CD8-positive, alpha-beta memory T cell (primary cell): ENCODE measurements at places on chromosomes 1 and 21.
A peak's percentile ranks its signal among the peaks of the same experiment; 100 is the strongest.

DNA sequence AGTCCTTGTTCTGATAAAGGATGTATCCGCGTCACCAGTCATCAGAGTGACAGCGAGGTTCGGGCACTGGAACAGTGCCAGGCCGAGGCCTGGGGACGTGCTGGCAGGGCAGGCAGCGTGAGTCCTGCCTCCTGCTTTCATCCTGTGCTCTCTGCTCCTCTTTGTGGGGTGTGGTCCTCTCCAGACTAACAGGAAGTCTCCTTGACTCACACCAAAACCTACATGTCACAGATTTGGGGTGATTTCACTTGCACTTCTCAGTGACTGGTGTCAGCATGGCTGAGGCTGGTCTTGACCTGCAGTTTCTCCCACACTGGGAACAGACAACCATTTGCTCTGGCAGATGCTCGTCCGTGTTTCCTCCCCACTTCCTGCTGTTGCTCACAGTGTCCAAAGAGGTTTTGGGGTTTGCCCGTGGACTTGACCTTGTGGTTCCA is 8.8 kb upstream of the NLRP3 start:
- DNase-seq = peak; percentile 45

- DNase-seq = no peak
These were observed 5.2 kb upstream of the BACH1 start for GRCh38 chr21:29293495-29293894.

DNA sequence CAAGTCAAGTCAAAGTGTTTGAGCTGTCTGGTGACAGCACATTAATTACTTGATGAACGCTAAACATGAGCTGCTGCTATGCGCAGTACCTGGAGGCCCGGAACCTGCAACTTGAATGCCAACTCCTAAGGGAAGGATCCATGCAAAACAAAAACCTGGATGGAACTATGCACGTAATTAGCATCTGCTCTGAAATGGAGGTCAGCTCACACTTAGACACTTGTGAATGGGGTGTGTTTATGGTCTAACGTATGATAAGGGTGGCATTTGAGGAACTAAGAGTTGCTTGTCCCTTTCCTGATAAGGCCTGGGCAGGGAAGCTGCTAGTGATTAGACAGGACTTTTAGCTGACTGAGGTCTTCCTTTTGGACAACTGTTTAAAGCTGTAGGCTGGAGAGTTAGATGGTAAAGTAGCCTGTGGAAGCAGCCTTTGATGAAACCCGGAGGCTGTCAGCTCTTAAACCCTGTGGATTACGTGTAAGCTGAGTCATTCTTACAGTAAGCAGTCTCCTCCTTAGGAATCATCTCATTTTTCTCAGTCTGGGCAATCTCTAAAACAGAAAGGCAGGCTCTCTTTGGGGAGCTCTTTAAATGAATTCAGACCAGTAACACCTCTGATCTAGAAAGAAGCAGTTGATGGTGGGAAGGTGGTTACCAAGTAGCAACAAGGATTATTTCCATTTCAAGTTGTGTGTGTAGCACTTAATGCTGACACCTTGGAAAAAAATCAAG is 6.8 kb downstream of the TENT5C start:
- DNase-seq = no peak

DNA sequence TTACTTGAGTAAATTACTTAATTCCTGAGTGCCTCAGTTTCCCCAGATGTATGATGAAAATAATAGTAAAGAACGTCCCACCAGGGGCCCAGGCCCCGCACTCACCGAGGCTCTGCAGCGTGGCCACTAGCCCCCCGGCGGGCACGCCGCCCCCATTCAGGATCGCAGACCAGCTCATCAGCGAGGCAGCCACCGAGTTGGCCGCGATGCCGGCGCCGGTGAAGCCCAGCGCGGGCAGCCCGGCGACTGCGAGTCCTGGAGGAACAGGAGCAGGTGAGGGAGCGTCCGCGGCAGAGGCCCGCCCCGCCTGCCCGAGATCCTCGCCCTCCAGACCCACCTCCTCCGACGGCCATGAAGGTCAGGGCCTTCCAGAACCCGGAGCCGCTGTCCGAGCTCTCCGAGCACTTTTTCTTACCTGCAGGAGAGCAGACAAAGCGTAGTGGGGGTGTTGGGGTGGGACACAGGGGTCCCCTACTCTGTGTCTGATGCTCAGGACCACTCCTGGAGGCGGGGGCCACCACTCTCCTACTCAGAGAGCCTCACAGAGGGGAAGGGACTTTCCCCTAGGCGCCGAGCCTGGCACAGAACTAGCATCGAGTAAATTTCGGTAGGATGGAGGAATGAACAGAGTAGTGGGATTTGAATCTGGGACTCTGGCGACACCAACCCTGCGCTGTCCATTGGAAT is 3.7 kb downstream of the IFI6 start:
- DNase-seq = no peak

DNA sequence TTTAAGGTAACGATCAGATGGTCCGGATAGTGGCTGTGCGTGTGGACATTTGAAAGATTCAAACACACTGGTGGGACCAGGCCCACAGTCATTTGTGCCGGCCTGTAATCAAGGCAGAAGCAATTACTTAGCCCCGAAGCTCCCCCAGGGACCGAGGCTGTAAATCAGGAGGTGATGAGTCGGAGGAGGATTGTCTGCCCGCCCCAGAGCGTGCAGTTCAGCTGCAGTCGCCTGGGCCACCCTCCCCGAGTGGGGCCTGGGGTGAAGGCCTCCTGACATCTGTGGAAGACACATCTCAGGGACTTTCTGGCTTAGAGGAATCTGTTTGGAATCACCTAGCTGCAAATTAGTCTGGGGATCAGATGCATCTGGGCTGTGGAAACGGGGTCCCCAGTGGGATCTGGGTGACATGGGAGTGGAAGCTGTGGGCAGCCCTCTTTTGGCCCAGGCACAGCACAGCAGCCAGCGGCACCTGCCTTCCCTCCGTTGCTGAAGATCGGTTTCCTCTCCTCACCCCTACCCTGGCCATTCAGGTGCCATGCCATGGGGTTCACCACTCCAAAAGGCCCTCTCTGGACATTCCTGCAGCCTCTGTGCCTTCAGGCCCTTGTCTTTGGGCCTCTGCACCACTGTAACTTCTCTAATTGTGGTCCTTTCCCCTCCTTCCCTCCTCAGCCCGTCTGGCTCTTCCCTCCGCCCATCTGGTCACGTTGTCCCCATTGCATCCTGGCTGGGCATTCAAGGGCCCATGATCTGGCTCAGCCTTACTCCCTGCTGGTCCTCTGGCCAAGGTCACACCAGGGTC is 25.7 kb downstream of the LHX4 start:
- no peak for DNase-seq

DNA sequence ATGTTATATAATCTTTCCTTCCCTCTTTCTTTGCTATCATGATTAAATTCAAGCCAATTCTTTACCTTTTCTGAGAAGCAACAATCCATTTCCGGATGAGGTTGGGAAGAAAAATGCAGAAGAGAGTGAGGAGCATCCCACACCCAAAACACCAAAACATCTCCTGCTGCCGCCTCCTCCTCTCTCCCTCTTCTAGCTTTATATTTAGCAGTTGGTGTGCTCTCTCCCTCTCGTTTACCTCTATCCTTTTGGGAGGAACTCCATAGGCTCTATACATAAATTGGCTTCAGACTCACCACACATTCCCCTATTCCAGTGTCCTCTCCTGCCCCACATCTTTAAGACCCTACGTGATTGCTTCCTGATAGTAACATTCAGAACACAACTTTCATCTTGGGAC is 332.2 kb upstream of the PLXNA2 start:
- no peak for DNase-seq

GRCh38 chr1:240928265-240928664 is 316.3 kb upstream of the GREM2 start:
- DNase-seq = no peak

GRCh38 chr1:3868464-3869006 is 11.3 kb downstream of the DFFB start:
- DNase-seq = no peak

GRCh38 chr1:89502895-89503294 is 21.7 kb upstream of the LRRC8B start:
- no peak for DNase-seq

- peak; percentile 43 for DNase-seq
These were observed 26.2 kb upstream of the PTPRC start for GRCh38 chr1:198612471-198613260.

DNA sequence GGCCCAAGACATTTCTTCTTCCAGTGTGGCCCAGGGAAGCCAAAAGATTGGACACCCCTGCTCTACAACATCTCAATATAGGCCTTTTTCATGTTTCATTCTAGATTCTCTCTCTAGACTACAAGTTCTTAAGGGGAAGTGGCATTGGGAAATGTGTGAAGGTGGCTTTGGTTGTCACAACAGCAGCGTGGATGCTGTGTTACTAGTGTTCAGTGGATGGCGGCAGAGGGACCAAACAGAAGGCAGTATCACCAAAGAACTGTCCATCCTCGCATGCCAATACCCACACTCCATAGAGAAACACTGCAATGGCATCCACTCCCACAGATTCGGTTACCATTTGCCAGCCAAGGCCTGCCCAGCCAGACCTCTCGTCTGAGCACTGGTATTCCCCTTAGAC is 24.3 kb upstream of the IFNAR2 start:
- peak; percentile 12 for DNase-seq

GRCh38 chr1:65054481-65054880 is 88.1 kb upstream of the JAK1 start:
- no peak for DNase-seq

GRCh38 chr1:25556791-25557476 is 13.5 kb downstream of the LDLRAP1 start:
- no peak for DNase-seq

DNA sequence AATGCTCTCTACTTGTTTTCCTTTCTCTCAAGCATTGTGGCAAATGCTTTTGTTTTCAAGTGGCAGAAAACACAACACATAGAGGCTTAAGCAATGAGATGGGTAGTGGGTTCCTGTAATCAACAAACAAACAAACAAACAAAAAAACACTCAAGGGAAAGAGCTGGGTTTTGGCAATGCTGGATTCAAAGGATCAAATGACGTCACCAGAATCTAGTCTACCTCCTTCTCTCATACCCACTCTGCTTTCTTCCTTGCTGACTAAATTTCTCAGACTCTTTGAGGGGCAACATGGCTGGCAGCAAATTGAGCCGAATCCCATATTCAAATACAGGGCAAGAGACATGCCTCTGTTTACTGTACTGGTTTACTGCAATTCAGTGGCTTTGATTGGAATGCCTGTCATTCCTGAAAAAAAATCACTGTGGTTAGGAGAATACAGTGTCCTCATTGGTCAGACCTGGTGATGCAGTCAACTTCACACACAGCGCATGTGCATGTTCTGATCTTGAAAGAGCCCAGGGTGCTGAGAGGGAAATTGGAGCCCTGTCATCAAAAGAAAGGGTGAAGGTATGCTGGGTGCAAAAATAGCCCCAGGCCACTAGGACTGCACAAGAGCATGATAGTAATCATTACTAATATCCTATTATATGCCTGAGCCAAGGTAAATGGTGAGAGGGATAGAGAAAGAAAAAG is 356.2 kb downstream of the KCTD3 start:
- DNase-seq = no peak

- no peak for DNase-seq
These were observed 65.7 kb downstream of the PEX14 start for GRCh38 chr1:10540277-10541005.

GRCh38 chr1:229323201-229323600 is 19.6 kb downstream of the CCSAP start:
- DNase-seq = no peak

- DNase-seq = no peak
These were observed 9.7 kb downstream of the TLR5 start for GRCh38 chr1:223133306-223133823.

- DNase-seq = no peak
These were observed 2.2 kb downstream of the NEGR1 start for GRCh38 chr1:72280131-72280530.

- no peak for DNase-seq
These were observed 29.0 kb upstream of the ARID1A start for GRCh38 chr1:26666855-26667254.

DNA sequence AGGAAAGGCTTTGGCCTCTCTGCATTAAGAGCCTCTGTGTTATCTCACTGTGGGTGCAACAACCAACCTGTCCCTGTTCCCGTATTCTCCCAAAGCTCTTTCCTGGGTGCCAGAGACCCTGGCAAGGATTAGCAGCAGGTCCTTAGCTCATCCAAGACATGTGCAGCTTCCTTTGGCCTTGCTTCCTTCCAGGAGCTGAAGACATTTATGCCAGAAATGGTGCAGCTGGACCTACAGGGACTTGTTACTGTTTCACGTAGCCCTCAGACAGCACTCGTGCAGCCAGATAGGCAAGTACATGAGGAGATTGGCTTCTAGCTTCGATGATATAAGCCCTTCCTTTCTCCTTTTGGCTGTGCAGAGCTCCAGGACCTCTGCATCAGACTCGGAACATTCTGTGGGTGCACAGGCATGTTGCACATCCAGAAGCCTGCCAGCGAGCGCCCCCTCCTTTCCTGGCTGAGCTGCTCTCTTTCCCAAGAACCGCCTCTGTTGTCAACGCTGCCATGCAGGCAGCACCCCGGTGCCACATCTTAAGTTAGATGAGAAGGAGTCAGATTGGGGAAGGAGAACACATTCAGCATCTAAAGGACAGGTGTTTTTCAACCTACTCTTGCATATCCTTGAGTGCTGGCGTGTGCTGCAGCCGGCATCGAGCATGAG is 284.5 kb upstream of the PLXNA2 start:
- no peak for DNase-seq

DNA sequence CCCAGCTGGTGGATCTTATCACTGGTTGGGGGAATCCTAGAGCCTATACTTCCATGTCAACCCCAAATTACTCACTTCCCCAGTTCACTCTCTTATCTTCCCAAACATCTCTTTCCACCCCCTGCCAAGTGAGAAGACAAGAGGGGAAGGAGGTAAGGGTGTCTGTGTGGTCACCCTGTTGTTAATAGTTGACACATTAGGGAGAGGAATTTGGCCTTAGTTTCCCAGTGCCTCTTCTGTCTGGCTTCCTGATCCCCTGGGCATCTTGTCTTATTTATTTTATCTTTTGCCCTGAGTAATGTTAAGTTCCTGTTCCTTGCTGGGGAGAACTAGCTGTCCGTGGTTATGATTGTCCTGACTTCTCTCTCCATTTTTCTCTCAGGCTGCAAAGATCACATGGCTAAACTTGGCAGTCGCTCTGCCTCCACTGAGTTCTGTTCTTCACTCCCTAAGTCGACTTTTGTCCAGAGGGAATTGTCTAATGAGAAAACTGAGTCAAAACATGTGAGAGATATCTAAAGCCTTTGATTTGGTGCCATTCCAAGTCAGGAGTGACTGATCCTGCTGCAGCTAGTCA is 157.1 kb upstream of the SYT6 start:
- DNase-seq = no peak

GRCh38 chr1:44220755-44221154 is 7.5 kb downstream of the DMAP1 start:
- no peak for DNase-seq

- no peak for DNase-seq
These were observed 37.0 kb upstream of the ADGRL4 start for GRCh38 chr1:79043506-79043905.

- DNase-seq = peak; percentile 50
These were observed 185.8 kb downstream of the MRPL39 start for GRCh38 chr21:25421321-25422028.

DNA sequence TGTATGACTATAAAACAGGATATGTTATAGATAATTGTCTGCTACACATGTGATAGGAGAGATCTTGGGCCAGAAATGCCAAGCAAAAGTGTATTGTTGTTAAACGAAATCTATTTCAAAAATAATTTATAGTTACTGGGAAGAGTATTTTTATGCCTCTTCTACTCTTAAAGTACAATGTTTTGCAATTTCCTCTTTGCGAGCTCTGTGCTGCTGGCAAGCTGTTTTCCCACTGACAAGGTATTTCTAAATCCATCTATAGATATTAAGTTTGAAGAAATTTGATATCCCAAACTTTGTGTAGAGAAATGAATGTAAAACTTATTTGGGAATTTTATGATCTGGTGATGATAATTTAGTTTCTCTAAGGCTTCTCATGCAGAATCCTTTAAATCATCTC is 63.3 kb upstream of the PTGFR start:
- no peak for DNase-seq
